GM12892 (cell line): ENCODE measurements at places on chromosomes 4 and X.

GRCh38 chrX:12946838-12947544 is 27.9 kb upstream of the TMSB4X start:
- no peak for DNase-seq

DNA sequence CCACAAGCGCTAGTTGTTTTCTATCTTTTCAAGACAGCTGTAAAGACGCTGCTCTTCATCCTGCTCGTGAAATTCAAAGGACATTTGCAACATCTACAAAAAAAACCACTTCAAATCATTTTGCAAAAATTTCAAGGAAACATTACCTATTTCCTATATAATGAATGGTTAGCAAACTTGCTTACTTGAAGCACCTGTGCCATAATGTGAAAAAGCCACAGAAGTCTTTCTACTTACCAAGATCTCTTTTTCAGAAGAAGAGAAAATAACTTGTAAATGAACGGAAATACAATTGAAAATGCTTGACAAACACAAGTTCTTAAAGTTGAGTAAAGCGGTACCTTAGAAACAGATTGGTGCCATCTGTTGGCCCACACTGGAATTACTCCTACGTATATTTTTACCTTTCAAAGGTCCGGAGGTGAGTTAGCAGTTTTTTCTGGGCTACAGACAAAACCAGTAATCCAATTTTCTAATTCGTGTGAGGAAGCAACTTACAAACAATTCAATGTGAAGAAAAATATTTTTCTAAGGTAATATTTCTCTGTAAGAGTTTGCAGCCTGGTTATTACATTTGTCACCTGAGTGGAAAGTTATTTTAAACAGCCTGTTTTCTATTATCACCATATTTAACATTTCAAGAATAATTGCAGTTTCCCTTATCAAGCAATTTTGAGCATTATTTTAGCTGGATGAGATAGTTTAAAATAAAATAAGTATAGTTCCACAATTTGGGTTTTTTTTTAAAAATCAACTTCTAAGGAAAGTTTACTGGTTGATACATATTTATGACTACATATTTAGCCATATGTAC is at the start of gene TLR6:
TLR6 (minus strand) TSS at position 294 of the 814 bp plus-strand sequence. CDS start 27,344 bp downstream, outside the sequence.
- DNase-seq, result peak; percentile 19

DNA sequence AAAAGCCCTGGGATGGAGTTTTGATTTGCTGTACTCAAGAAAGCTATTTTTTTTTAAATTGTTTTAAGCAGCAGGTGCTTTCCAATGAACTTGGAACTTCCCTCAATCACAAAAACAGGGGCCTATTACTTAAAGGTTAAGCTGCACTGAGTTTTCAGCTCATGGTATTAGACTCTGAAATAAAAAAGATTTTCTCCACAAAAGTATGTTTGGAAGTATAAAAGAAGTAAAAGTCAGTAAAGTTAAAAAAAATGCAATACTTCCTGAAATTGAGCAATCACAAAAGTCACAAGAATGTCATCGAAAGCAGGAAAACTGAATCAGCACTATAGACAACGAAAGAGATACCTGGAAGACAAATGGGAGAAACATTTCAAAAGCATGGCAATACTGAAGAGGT is 38.9 kb upstream of the PLAC8 start:
- DNase-seq, result no peak

DNA sequence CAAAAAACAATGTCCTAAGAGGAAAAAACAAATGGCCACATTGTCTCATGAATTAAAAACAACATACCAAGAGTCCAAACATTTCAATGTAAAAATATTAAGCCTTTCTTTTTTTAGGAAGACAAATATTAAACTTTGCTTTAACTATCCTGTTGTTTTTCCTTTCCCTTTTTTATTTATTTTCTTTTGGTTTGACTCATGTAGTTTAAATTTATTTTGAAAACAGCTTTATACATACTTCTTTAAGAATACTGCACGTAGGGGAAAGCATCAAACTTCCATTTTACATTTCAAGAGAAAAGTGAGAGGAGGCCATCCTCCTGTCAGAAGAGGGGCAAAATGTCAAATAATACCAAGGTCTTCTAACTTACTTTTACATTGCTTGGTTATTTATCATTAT is 8.7 kb downstream of the GAB1 start:
- no peak for DNase-seq

DNA sequence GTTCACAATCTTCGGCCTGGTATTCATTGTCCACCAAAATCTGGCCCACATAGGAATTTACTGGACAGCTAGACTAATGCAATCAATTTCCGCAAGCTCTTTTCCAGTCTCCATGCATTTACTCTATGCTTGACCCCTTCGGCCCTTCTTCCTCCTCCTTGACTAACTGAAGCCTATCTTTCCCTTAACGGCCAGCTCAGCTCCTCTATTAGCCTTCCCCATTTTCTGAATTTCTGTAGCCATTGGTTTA is 1.2 kb upstream of the PHKA2 start:
- no peak for DNase-seq
